ENCODE measurements at places on chromosomes 7 and 10.

DNA sequence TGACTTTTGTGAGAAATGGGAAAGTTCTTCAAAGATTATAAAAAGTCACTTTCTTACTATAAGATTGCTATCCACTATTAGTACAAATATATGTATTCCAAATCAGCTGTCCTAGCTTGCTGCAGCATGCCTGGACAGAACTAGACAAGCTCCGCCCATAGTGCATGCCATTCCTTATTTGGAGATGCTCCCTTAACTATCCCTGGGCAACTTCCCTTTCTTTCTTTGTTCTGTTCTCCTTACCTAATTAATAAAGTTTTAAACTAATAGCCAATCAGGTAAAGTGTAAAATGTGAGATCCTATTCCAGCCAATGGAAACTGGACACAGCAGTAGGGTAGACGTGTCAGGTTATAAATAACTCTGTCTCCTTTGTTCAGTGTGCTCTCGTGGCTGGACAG is 281.9 kb downstream of the CAMK1D start:
- H3K4me1 ChIP-seq = no peaks in the 10 kb centered on the region
- no peak for DNase-seq
- no peaks in the 10 kb centered on the region for H3K36me3 ChIP-seq

DNA sequence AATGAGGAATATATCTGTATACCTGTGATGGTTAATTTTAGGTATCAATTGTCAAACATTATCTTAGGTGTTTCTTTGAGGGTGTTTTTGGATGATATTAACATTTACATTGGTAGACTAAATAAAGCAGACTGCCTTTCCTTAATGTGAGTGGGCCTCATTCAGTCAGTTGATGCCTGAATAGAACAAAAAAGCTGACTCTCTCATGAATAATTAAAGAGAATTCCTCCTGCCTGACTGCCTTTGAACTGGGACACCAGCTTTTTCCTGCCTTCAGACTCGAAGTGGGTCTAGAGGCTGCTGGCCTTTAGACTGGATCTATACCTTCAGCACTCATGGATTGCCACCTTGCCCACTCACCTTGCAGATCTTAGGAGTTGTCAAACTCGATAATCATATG is 117.9 kb upstream of the TMEM168 start:
- no peaks in the 10 kb centered on the region for H3K27me3 ChIP-seq
- no peak for DNase-seq
- no peaks in the 10 kb centered on the region for H3K36me3 ChIP-seq
- H3K27ac ChIP-seq = no peak overlapping the region
- H3K4me1 ChIP-seq = no peaks in the 10 kb centered on the region
- H3K4me3 ChIP-seq = no peak overlapping the region

DNA sequence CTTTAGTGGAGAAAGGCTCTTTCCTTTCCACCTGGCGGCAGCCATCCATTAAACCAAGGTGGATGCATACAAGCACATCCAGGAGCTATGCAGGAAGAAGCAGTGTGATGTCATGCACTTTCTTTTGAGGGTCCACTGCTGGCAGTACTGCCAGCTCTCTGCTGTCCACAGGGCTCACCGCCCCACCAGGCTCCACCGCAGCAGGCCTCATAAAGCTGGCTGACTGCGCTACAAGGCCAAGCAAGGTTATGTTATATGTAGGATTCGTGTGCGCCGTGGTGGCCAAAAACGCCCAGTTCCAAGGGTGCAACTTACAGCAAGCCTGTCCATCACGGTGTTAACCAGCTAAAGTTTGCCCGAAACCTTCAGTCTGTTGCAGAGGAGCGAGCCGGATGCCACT is 37.3 kb upstream of the TRUB1 start:
- H3K27ac ChIP-seq = no peak overlapping the region
- H3K4me3 ChIP-seq = no peak overlapping the region
- no peaks in the 10 kb centered on the region for H3K27me3 ChIP-seq
- peaks cover 3% of the 10 kb centered on the region for H3K4me1 ChIP-seq
- no peaks in the 10 kb centered on the region for H3K36me3 ChIP-seq

DNA sequence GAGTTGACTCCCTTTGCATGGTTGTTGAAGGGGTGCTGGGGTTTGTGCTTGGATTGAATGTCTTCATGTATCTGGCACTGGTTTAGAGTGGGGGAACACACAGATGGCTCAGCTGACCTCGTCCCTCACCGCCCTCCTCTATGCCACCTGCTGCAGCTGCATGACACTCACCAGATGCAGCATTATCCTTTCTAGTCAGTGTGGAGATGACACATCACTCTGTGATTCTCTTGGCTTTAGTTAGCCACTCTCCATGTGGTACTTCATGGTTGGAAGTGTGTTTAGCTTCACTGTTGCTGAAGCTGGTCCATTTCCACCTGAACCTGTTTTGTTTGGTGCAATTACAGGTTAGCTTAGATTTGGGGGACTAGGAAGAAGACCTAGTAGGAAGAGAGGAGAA is 56.3 kb upstream of the BMPER start:
- no peak for DNase-seq
- H3K36me3 ChIP-seq = no peaks in the 10 kb centered on the region
- H3K27me3 ChIP-seq = no peaks in the 10 kb centered on the region
- peaks cover 4% of the 10 kb centered on the region for H3K4me1 ChIP-seq
- H3K27ac ChIP-seq = no peak overlapping the region

DNA sequence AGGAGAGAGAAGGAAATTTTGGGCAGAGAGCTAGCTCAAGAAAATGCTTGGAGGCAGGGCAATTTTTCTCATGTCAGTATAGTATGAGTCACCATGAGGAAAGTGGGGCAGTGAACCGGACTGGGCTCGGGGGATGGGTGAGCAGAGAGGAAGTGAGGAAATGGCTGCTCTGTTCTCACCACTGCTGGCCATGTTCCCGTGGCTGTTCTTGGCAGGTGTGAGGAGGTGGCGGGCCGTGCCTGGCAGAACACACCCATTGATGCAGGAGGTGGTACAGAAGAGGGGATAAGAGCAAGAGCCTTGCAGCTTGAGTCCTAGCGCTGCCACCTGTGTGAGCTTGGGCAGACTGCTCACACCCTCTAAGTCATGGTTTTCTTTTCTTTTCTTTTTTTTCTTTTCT is 304.4 kb upstream of the LYZL1 start:
- no peaks in the 10 kb centered on the region for H3K36me3 ChIP-seq
- H3K4me1 ChIP-seq = peaks cover 2% of the 10 kb centered on the region
- peak; percentile 54 for DNase-seq
- H3K27ac ChIP-seq = no peak overlapping the region

Data from mesendoderm (in vitro differentiated cells).